ENCODE measurements at places on chromosomes 7 and 10. TPM values are rescaled to one million over a fixed set of nuclear protein-coding genes. Genes with fewer than 3 reads are reported as not detected.

Gene HOXA1
- 1.8 TPM for polyA plus RNA-seq

- no peaks in the 10 kb centered on the region for H3K36me3 ChIP-seq
- DNase-seq: peak; percentile 24
- H3K27ac ChIP-seq: peak overlapping the region; percentile 44
- no peaks in the 10 kb centered on the region for H3K27me3 ChIP-seq
Measured at GRCh38 chr10:103854686-103855391, 537 bp downstream of the SH3PXD2A start.

GRCh38 chr10:69741671-69742355 lies 59.9 kb upstream of the COL13A1 start:
- H3K27ac ChIP-seq: no peak overlapping the region
- peaks cover 7% of the 10 kb centered on the region for H3K4me1 ChIP-seq
- no peaks in the 10 kb centered on the region for H3K36me3 ChIP-seq
- no peak overlapping the region for H3K4me3 ChIP-seq
- H3K27me3 ChIP-seq: peaks cover 3% of the 10 kb centered on the region

Gene PILRA
- 0.56 TPM for polyA plus RNA-seq

DNA sequence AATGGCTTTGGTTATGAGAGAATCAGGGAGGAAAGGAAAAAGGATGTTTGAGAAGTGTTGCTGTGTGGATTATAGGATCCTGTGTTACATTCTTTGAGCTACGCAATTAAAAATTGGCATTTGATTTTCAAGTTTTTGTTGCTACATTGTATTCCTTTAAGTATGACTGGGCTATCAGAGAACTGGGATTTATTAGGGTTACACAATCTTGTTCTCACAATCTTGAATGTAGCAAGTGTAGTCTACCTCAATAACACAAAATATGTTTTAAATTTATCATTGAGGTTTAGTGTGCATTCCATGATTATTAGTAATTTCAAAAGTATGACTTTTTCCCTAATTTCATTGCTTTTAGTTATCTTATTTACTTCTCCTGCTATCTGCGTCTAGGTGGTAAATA lies 113.9 kb downstream of the CACNB2 start:
- H3K36me3 ChIP-seq: no peaks in the 10 kb centered on the region
- H3K27me3 ChIP-seq: peaks cover 10% of the 10 kb centered on the region
- H3K4me1 ChIP-seq: no peaks in the 10 kb centered on the region
- no peak overlapping the region for H3K27ac ChIP-seq
- peak; percentile 53 for DNase-seq

DNA sequence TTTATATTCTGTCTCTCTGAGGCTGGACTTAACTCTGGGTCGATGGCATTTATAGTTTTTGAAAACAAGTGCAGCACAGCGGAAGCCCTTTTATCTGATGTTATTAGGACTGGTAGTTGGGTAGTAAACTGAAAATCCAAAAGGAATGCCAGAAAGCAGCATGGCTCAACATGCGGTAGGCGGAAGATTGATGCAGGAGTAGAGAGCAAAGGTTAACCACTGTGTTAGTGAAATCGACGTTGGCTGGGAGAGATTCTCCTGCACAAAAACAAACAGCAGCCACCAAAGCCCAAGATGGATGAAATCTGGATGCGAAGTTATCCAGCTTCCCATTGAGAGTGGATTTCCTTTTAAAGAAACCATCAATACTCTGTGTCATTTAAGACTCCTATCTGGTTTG lies 54.5 kb upstream of the EMX2 start:
- H3K36me3 ChIP-seq: no peaks in the 10 kb centered on the region
- H3K27ac ChIP-seq: no peak overlapping the region
- H3K4me3 ChIP-seq: no peak overlapping the region
- no peaks in the 10 kb centered on the region for H3K27me3 ChIP-seq
- no peaks in the 10 kb centered on the region for H3K4me1 ChIP-seq

DNA sequence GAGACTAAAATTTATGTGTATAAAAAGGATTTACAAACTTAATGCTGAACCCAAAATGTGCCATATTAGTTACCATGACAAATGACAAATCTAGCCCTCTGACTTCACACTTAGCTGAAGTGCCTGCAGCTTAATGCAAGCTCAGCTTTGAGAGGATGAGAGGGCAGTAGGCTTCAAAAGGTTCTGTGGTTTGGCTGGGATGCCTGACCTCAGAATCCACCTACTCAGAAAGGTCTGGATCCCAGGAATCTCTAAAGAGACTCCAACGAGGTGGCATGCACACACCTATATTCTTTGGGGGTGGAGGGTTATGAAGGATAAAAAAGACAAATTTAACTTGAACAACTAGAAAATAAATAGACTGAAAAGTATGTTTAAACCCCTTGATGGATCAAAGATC lies 213.4 kb downstream of the TAX1BP1 start:
- no peak overlapping the region for H3K27ac ChIP-seq
- no peak for DNase-seq
- H3K36me3 ChIP-seq: no peaks in the 10 kb centered on the region
- H3K27me3 ChIP-seq: no peaks in the 10 kb centered on the region
- H3K4me1 ChIP-seq: no peaks in the 10 kb centered on the region

Gene UPK3BL2
- 5.7 TPM for polyA plus RNA-seq

Gene CPN1
- polyA plus RNA-seq: not detected

- H3K27ac ChIP-seq: no peak overlapping the region
- no peak overlapping the region for H3K4me3 ChIP-seq
- no peak for DNase-seq
- no peaks in the 10 kb centered on the region for H3K4me1 ChIP-seq
Measured at GRCh38 chr7:74223711-74224510, 14.1 kb downstream of the LAT2 start.

DNA sequence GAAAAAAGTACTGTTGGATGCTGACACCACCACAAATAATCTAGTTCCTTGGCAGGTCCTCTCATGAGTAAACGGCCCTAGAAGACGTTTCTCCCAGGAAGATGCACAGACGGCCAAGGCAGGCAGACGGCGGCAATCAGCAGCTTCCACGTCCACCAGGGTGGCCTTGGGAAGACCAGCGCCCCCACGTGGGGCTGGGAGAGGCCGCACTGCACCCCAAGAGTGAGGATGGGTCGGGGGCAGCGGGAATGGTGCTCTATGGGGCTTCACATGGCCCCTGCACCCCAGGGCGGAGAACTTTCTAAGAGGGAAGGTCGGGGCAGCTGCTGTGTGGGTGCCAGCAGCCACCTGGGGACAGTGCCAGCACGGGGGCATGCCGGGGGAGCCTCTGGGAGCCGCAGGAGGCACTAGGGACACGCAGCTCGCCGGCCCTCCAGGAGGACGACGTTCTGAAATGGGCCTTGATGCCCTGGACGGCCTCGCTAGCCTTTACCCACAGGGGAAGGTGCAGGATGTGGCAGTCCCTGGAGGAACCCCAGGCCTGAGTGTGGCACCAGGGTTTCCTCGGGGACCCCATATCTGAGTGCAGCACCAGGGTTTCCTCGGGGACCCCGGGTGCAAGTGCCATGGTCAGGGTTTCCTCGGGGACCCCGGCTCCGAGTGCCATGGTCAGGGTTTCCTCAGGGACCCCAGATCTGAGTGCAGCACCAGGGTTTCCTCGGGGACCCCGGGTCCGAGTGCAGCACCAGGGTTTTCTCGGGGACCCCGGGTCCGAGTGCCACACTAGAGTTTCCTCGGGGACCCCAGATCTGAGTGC lies 539.9 kb downstream of the DNAJB6 start:
- no peak for DNase-seq
- no peak overlapping the region for H3K27ac ChIP-seq
- H3K36me3 ChIP-seq: no peaks in the 10 kb centered on the region
- no peaks in the 10 kb centered on the region for H3K4me1 ChIP-seq

GRCh38 chr10:5136468-5137087 lies 42.4 kb downstream of the AKR1C3 start:
- H3K4me3 ChIP-seq: no peak overlapping the region
- no peaks in the 10 kb centered on the region for H3K36me3 ChIP-seq
- no peak for DNase-seq
- H3K4me1 ChIP-seq: no peaks in the 10 kb centered on the region

DNA sequence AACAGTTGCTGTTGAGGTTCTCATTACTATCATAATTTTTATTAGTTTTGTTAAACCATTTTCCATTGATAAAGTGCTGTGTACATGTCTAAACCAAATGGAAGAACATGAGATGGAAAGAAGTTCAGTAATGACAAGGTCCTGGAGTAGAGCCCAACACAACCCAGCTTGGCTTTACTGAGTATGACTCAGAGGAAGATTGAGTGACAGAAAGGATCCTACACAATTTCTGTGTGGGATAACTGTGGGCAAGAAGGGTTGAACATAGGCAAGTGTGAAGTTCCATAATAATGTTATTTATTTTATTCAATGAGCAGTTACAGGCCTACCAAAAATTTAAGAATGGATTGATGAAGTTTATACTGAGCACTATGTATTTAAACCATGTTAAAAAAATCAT lies 15.9 kb downstream of the PRKG1 start:
- no peaks in the 10 kb centered on the region for H3K36me3 ChIP-seq
- H3K4me1 ChIP-seq: no peaks in the 10 kb centered on the region
- peak; percentile 56 for DNase-seq
- no peak overlapping the region for H3K4me3 ChIP-seq
- H3K27me3 ChIP-seq: no peaks in the 10 kb centered on the region
- no peak overlapping the region for H3K27ac ChIP-seq

Gene CALHM3
- polyA plus RNA-seq: not detected

Gene PAX4
- not detected for polyA plus RNA-seq

DNA sequence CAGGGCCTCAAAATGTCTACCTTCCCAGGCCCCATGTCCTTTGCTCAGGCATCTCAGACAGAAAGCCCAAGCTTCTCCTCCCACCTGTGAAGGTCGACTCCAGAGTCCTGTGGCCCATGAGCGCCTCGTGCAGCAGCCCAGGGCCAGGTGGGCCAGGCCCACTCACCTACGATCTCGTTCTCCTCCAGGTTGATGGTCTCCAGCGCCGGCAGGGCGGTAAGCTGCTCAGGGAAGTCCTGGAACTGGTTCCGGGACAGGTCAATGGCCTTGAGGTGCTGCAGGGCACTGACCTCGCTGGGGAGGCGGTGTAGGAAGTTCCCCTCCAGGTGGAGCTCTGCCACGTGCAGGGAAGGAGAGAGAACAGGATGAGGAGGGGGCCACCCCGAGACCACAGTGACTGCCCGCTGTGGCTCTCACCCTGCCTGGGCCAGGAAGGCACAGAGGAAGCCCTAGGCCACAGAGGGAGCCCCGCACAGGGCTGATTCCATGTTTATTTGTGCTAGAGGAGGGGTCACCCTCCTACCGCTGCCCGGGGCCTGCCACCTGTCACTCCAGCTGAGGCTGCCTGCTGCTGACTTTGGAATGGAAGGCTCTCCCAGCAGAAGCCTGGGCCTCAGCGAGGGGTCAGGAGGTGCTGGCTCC lies 40.0 kb upstream of the NPFFR1 start:
- H3K27me3 ChIP-seq: no peaks in the 10 kb centered on the region
- H3K36me3 ChIP-seq: no peaks in the 10 kb centered on the region
- no peak overlapping the region for H3K27ac ChIP-seq
- H3K4me1 ChIP-seq: no peaks in the 10 kb centered on the region
- no peak for DNase-seq

- no peak for DNase-seq
- H3K27me3 ChIP-seq: peaks cover 71% of the 10 kb centered on the region
- no peaks in the 10 kb centered on the region for H3K36me3 ChIP-seq
- H3K4me1 ChIP-seq: peaks cover 5% of the 10 kb centered on the region
Measured at GRCh38 chr10:72087392-72087968, 871 bp downstream of the SPOCK2 start.

DNA sequence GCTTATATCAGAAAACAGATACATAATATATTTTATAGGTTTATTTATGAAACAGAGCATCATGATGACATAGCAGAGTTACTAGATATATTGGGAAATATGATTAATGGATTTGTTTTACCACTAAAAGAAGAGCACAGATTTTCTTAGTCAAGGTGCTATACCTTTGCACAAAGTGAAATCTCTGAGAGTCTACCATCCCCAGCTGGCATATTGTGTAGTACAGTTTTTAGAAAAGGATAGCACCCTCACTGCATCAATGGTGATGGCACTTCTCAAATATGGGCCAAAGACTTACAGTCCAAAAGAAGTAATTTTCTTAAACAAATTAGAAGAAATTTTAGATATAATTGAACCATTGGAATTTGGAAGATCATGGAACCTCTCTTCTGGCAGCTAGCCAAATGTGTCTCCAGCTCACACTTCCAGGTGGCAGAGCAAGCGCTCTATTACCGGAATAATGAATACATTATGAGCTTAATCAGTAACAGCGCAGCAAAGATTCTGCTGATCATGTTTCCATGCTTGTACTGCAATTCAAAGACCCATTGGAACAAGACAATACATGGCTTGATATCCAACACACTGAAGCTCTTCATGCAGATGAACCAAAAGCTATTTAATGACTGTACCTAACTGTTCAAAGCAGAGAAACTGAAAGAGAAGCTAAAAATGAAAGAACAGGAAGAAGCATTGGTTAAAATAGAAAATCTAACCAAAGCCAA lies 21.9 kb upstream of the CREB3L2 start:
- DNase-seq: no peak
- no peak overlapping the region for H3K4me3 ChIP-seq
- H3K4me1 ChIP-seq: no peaks in the 10 kb centered on the region
- H3K36me3 ChIP-seq: no peaks in the 10 kb centered on the region
- H3K27me3 ChIP-seq: peaks cover 10% of the 10 kb centered on the region
- no peak overlapping the region for H3K27ac ChIP-seq

DNA sequence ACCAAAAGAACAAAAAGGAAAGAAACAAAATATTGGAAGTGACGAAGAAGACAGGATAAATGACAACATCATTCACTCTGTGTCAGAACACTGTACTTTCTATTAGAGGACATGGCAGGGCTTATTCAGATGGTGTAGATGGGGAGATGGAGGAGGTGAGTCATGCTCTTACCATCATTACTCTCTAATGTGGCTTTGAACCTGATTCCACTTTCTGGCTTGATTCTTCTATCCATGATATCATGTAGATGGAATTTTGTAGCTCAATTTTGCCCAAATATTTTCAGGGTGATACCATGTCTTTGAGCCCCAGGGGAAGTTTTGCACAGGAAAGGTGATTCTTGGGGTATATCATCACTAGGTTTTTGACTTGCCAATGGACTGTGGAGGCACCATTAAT lies 91.7 kb downstream of the CFAP58 start:
- H3K4me3 ChIP-seq: no peak overlapping the region
- H3K27ac ChIP-seq: no peak overlapping the region
- no peaks in the 10 kb centered on the region for H3K36me3 ChIP-seq
- peaks cover 2% of the 10 kb centered on the region for H3K4me1 ChIP-seq

GRCh38 chr10:124181656-124182055 lies 88.3 kb upstream of the CHST15 start:
- H3K36me3 ChIP-seq: no peaks in the 10 kb centered on the region
- H3K27me3 ChIP-seq: no peaks in the 10 kb centered on the region
- no peak overlapping the region for H3K4me3 ChIP-seq
- no peaks in the 10 kb centered on the region for H3K4me1 ChIP-seq
- DNase-seq: no peak

Measured in IMR-90 (cell line).